CD4-positive, alpha-beta T cell treated with Interleukin-4 for 1 hour (primary cell): ENCODE measurements at places on chromosomes 16 and 17.

DNA sequence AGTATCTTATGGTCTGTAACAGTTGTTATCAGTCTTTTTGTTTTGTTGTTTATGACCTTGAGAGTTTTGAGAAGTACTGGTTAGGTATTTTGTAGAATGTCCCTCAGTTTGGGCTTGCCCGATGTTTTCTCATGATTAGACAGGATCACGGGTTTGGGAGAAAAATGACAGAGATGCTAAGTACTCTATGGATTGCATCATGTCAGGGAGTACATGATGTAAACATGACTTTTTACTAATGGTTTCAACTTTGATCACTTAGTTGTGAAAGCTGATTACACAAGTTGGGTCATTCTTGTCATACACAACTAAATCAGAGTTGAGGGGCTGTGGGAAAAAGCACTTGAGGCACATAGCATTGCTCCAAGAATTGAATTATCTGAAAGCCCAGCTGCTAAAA, 94.7 kb upstream of the SIAH1 start:
- no peak for DNase-seq

GRCh38 chr17:16488186-16488967, 3.6 kb downstream of the LRRC75A start:
- DNase-seq: no peak

GRCh38 chr17:27856676-27857432, 36.3 kb downstream of the LYRM9 start:
- no peak for DNase-seq

GRCh38 chr16:3054965-3055733, 8.8 kb downstream of the MMP25 start:
- no peak for DNase-seq

DNA sequence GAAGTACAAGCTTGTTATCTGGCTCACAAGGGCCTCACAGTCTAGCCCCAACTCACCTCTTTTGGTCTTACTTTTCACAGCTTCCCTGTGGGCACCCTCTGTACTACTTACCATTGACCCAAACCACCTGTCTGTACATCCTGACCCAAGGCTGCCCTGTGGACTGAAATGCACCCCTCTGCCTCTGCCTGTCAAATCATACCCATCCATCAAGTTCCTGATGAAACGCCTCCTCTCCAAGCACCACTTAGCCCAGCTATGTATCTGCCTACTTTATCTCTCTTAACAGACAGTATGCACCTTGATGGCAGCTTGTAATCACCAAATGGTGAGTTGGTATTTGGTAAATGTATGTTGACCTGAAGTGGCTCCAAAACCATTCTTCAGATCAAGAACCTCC, 7.5 kb upstream of the MAP3K14 start:
- no peak for DNase-seq

- no peak for DNase-seq
Observed at GRCh38 chr17:48433896-48434295, 3.9 kb upstream of the SKAP1 start.

- no peak for DNase-seq
Observed at GRCh38 chr16:85279402-85279801, 167.1 kb upstream of the CIBAR2 start.

DNA sequence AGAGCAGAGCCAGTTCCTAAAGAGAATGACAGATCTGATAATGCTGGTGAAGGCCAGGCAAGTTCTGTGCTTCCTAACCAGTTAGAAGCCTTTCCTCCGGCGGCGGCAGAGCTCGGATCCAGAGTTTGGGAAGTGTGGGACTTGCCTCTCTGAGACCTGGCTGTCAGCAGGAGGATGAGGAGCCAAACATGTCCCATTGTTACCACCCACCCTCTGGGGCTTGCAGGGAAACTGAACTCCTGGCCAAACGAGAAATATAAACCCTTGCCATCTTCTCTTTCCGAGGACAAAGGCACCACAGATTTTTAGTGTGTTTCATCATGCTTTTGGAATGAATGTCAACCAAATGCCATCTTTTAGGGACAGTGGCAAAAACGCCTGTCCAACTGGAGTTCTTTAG, 80.2 kb upstream of the SMURF2 start:
- DNase-seq: no peak

DNA sequence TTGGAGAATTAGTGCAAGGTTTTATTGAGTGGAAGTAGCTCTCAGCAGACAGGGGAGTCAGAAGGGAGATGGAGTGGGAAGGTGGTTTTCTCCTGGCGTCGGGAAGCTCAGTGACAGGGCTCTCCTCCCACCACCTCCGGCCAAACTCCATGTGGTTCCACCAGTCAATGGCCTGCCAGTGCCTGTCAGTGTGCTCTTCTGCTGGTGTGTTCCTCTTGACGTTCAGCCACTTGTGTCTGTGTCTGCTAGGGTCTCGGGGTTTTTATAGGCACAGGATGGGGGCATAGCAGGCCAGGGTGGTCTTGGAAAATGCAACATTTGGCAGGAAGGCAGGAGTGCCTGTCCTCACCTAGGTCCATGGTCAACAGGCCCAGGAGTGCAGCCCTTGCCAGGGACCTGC, 506.7 kb upstream of the KIF2B start:
- DNase-seq: no peak

DNA sequence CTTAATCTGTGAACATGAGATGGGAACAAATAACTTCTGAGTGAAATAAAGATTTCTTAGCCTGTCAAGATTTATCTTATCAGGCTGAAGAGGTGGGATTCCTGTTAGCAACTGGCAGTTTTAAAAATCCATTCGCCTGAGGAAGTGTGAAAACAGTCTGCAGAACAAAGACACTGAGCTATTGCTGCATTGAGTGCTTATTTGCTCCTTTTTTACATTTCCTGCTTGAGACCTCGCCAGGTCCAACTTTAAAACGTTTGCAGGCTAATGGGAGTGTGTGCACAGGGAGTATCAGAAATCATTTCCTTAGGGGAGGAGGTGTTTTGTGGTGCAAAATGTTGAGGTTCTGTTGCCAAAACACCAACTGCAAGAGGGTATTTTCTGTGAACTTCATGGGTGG, 957.8 kb upstream of the RBFOX1 start:
- no peak for DNase-seq
